ENCODE measurements at places on chromosomes 6 and 20. TPM values are rescaled to one million over a fixed set of nuclear protein-coding genes. Genes with fewer than 3 reads are reported as not detected.

GRCh38 chr6:130115036-130115435 lies 96.7 kb downstream of the L3MBTL3 start:
- DNase-seq, result no peak

GRCh38 chr6:107670792-107671199 lies 153.3 kb downstream of the SCML4 start:
- DNase-seq, result no peak

GRCh38 chr6:139308286-139308916 lies 16.6 kb upstream of the TXLNB start:
- no peak for DNase-seq

MRPL14 gene
- polyA plus RNA-seq, result 107 TPM

All from immature natural killer cell (primary cell).